ENCODE measurements at places on chromosomes 4 and X.

DNA sequence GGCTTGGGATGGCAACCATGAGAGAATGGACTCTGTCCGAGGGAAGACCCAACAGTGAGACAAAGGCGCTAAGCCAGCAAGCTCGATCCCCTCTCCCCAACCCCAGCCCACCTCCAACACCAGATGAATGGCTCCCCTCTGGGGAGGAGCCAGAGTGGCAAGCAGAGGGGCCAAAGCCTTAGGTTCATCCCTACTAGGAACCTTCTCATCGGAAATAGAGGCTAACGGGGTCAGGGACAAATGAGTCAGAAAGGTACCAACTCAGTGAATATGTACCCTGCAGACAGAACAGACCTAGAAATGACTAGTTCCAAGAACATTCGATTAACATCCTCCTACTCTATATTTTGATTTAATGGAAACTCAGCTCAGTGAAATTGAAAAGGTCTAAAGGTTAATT is 73.9 kb downstream of the NSG1 start:
- no peak for DNase-seq

DNA sequence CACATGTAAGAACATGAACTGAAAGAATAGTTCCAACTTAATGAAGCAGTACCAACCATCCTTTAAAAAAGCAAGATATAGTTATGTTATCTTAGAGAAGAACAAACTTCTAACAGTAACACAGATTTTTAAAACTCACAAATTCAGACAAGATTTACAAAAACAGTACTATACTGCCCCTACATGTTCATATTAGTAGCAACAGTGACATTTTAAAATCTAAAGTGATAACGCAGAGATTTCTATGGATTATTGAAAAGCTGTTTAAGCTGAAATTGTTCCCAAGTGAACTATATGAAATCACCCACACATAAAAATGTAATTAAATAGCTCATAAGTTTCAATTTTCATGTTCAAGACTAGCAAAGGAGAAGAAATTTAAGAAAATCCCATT is 166.0 kb downstream of the FBXW7 start:
- no peak for DNase-seq

- DNase-seq, result peak; percentile 89
Observed at GRCh38 chrX:154428176-154429171, at the start of gene ATP6AP1. Gene ATP6AP1 (plus strand): TSS chrX:154428677. CDS start chrX:154428693, 16 bp downstream.

DNA sequence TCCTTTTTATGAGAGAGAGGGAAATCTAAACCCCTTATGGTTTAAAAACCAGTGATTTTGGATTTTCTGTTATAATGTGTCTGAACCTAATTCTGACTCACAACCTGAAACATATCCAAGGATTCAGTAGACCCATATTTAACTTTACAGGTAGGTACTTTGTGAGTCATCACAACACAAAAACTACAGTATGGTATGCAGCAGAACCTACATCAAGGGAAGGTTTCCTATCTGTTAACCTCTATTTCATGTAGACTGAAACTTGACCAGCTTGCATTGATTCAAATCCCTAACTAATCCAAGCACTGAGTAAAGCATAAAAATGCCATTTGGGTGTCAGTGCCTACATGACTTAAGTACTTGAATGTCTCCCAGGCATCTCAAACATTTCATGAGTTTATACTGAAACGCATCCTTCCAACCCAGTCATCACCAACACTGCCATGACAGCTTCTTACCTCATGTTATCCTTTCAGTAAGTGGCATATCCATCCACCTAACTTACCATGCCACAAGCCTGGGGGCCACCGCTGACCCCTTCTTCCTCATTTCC is 4.3 kb upstream of the ARHGAP10 start:
- no peak for DNase-seq

- no peak for DNase-seq
Observed at GRCh38 chr4:53788011-53788410, 196.7 kb upstream of the LNX1 start.

DNA sequence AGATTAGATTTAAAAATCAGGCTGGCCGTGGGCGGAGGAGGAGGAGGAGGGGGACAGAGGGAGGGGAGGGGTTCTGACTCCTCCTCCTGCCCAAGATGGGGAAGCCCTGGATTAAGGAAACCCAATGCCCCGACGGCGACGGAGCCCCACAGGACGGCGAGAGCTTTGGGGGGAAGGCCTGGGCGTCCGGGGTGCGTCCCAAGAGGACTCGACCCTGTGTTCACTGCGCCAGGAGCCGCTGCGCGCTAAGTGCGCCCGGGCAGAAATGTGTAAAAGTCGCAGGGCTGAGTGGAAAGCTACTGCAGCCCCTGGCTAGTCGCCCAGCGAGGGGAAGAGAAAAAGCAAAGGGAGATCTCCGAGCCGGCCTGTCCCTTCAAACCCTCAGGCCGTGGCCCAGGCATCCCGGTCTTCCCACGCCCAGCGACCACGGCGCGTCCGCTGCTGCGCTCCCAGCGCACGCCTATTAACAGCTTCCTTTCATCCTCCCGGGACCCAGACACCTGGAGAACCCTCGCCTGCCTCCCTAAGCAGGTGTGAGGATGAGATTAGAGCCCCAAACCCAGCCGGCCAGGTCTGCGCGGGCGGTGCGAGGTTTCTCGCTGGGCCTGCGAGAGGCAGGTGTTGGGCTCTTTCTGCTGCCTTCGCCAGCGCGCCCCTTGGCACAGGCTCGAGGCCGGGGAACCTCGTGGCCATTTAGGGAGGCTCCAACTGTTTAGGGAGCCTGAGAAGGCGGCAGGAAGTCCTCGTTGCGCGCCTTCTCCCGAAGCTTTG is 1.4 kb upstream of the RPS6KA3 start:
- no peak for DNase-seq

GRCh38 chr4:8419222-8420041 is 21.1 kb downstream of the ACOX3 start:
- DNase-seq, result no peak

All from Jurkat, Clone E6-1 (cell line).